ENCODE measurements at places on chromosomes 2 and 18. TPM values are rescaled to one million over a fixed set of nuclear protein-coding genes. Genes with fewer than 3 reads are reported as not detected.

The C2orf80 gene
- total RNA-seq: 21.0 TPM

The PMS1 gene
- 76.1 TPM for total RNA-seq

The SP5 gene
- 0.63 TPM for total RNA-seq

The DNAJC5G gene
- total RNA-seq: not detected

The NYAP2 gene
- 21.9 TPM for total RNA-seq

The L3MBTL4 gene
- 13.1 TPM for total RNA-seq

The CCDC85A gene
- 34.4 TPM for total RNA-seq

The DYNAP gene
- total RNA-seq: not detected

The ALKAL2 gene
- not detected for total RNA-seq

The CRYGD gene
- not detected for total RNA-seq

The PKDCC gene
- total RNA-seq: 30.0 TPM

Measured in parietal lobe (tissue), 2 donors.